CD8-positive, alpha-beta memory T cell (primary cell): ENCODE measurements at places on chromosomes 6 and 20.
A peak's percentile ranks its signal among the peaks of the same experiment; 100 is the strongest.

- no peak for DNase-seq
Measured at GRCh38 chr20:5865604-5866003, 84.7 kb downstream of the TRMT6 start.

DNA sequence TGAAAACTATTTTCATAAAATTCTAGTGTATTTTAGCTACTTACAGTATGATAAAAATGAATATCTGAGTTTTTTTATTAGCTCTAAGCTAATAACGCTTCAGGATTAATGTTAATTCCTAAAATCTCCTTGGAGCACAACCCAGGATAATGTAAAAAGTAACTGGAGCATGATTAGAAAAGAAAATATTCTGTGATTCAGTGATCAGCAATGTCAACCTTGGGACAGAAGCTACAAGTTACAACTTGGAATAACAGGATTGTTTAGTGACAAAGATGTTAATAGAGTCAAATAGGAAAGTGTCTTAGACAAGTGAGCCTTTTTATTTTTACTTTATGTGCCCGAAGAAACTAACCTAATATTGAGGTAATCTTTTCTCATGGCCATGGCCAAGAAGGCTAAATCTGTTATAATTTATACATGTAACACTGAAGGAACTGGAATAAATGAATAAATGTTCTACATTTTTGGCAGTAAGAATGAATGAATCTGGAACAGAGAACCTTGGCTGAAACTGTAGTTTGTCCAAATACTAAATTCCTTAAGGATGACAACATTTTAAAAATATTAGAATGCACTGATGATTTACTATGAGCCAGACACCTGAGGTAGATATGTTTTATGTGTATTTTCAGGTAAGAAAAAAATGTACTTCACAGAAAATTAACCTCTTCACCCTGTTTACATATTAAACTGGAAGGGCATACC is 994.0 kb downstream of the GRIK2 start:
- no peak for DNase-seq

- no peak for DNase-seq
Measured at GRCh38 chr6:120945905-120946594, 388.2 kb downstream of the TBC1D32 start.

DNA sequence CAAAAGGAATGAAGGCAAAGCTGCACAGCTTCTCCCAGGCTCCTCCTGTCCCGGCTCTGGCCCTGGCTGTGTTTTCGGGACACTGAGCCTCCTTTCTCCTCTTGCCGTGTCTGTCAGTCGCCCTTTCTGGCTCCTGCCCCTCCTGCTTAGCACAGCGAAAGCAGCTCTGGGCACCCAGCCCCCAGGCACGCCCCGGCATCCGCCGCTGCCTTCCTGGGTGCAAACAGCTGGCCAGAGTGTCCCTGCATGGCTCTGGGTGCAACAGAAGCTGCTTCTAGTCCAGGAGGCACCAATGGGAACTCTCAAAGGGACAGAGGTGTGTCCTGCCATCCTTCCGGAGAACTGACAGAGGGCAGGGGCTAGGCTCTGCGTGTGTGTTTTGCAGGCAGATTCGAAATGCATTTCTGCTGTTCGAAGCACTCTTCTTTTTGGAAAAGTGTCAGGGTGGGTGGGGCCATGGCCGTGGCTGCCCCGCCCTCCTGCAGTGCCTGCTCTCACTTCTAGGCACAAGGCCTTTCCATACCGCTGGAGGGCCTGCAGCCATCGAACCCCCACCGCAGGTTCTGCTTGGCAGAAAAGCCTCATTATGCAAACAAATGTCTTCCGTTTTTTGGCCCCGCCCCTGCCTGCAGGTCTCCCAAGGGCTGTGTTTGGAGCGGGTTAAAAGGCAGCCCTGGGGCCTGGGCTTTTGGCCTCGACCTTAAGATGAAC is 15.5 kb downstream of the COL9A3 start:
- no peak for DNase-seq

DNA sequence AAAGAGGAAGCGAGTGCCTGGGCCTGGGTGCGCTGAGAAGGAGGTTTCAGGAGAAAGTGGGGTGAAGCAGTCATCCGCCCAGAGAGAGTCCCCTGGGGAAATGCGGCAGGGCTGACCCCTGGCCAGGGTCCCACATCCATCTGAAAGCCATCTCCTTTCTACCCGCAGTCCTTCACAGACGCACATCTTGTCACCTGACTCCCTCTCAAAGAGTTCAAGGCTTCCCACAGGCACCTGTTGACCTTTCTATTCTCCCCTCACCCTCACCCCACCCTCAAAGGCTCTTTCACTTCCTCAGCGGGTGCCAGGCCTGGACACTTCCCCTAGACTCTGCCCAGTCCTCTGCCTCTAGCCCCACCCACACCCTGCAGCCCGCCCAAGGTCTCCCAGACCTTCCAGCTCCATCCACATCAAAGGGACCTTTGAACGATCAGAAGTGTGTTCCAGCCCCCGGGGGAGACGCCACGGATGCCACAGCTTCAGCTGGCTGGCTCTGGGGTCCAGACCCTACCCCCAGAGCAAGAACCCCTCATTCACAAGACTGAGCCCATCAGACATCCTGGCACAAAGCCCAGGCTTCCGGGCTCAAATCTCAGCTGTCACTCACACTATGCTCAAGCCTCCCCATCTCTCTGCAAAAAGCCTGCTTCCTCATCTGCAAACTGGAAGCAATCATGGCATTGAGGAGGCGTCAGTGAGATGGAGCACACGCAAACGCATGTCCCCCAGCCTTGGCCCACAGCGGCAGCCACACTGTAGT is 2.1 kb downstream of the CTSZ start:
- DNase-seq: peak; percentile 66

DNA sequence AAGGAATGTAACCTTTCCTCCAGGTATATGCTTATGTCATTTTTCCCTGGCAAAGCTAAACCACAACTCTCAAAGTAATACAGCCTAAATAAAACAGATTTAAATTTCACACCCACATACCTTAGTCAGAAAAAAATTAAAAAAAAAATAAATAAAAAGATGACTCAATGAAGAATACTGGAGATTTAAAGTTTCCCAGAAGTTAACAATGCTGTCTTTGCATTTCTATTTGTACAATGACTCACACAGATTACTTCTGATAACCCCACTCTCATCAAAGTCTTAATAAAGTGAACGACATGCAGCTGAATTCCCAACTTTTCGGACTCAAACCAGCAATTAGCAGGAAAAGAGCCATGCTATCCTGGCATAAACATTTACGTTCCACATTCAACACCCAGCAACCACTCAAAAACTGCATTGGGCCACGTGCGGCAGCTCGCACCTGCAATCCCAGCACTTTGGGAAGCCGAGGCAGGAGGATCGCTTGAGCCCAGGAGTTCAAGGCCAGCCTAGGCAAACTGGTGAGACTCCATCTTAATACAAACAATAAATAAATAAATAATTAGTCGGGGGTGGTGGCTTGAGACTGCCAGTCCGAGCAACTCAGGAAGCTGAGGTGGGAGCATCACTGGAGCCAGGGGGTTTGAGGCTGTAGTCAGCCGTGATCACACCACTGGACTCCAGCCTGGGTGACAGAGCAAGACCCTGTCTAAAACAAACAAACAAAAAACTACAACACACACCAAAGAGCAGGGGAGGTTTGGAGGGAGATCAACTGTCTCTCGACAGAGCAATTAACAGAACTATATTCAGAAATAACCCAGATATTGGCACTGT is 130.5 kb downstream of the WDR27 start:
- no peak for DNase-seq

- DNase-seq: no peak
Measured at GRCh38 chr6:30689985-30690384, 799 bp downstream of the NRM start.

DNA sequence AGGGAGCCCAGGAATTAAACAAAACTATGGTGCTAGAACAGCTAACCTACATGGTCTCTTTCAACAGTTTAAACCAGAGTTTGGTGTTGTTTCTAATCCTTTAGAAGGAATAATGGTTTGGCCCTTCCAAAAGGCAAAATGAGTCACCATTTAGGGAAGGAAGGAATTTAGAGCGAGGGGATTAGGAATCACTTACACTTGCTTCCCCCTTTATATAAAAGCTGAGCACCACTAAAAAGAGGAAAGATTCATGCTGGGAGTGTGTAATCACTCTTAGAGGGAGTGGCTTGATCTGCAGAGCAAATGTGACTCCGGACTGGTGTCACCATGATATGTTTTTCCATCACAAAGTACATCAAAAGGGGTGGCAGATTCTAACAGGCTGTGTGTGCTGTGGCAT is 63.6 kb downstream of the F13A1 start:
- no peak for DNase-seq

DNA sequence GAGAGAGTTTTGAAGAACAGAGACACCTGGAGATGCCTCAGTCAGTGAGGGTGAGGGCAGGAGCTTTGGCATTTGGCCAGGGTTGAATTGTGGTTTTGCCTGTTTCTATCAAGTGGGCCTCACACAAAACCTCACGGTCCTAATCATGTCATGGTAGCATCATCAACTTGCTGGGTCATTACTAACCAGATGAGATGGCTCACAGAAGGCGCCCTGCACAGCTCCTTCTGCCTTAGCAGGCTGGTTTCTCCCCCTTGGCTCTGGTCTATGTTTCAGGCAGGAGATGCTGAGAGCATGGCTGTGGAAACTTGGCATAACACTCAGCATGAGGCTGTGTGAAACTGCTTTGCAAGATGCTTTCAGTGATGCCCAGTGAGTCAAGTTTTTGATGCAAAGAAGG is 99.3 kb downstream of the LRRC1 start:
- DNase-seq: no peak

DNA sequence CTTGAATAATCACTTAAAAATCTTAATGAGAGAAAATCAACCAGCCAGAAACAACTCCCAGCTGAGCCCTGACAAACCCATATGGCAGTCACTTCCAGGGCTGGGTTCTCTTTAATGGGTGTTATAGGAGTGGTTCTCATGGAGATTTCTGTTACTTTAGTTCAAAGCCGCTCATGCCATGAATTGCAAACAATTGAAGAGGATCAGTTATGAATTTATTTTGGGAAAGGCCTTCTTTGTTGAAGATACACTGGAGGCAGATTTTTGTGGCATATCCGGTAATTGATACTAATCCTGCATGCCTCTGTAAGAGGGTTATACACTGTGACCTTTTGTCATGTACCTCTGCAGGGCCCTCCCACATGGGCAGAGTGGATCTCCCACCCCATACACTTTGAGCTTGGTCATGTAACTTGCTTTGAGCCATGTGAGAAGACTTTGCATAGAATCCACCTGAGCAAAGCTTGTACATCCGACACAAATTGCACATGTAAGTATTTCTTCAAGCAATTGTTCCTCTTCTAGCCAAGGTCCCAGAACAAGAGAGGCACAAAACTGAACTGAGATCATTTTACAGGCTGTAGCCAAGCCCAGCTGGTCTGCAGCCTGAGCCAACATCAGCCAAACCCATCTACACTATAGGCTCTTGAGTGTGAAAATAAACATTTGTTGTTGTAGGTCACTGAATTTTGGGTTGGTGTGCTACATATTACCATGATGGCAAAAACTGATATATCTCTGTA is 492.3 kb downstream of the PREX1 start:
- DNase-seq: no peak

DNA sequence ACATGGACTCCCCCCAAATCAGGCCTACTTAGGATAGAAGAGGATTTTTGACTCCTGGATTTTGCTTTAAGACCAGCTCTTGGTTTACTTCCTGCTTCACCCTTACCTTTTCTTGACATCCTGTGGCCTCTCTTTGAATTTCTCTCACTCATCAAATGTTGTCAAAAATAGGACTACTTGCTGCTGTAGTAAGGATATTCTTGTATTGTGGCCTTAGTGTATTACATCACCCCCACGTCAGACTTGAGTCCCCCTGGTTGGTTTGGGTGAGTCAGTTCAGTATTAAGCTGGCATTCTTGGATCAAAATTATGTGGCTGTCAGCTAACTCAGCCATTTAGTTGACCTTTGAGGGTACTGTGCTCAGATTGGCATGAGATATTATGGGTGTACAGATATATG is 1.1 kb downstream of the TPX2 start:
- DNase-seq: no peak

DNA sequence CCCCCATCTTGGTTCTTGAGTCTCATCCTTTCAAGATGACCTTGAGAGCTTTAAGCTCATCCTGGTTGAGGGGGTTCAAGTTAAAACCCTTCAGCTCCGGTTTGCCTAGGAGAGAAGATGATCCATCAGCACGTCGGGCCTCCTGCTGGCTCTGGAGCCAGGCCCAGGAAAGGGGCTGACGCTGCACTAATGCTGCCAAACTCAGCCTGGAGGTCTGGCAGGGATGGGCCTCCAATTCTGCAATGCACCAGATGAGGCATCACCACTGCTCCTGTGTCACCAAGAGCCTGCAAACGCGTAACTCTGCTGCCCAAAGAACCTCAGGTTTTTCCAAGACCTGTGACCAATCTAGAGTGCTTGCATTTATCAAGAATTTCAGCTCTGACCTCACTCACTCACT is 6.1 kb downstream of the PDRG1 start:
- no peak for DNase-seq
